Stimulated activated CD8-positive, alpha-beta memory T cell treated with anti-CD3 and anti-CD28 coated beads, Interleukin-15, amount 100 ng/mL, for 24 hours (primary cell): ENCODE measurements at places on chromosomes 12 and 14.

DNA sequence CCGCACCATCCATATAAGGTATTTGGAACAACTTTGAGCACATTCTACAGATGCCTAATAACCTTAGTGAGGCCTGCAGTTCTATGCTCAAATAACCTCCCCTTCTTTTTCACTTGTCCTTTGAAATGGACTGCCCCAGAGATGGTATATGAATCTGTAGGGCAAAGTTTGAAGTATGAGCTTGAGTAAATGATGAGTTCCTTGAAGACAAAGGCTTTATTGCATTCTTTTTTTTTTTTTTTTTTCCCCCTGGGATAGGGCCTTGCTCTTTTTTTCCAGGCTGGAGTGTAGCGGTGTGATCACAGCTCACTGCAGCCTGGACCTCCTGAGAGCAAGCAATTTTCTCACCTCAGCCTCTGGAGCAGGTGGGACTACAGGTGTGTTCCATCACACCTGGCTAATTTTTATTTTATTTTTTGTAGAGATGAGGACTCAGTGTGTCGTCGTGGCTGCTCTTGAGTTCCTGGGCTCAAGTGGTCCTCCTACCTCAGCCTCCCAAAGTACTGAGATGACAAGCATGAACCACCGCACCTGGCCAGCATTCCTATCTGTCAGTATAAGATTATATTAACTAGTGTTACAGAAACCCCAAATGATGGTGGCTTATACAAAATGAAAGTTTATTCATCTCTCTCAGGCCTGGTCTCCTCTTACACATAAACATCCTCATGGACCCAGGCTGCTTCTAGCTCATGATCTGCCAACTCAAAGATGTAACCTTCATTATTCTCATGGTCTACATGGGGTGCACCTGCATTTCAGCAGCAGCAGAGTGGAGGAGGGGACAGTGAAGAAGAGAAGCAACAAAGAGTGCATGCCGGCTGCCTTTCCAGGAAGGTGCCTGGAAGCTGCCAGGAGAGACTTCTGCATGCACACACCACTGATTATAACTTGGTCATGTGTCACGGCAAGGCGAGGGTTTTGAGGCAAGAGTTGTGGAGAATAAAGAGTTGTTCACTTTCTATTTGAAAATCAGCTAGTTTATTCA, 101.4 kb downstream of the DUSP16 start:
- no peak for DNase-seq

- no peak for DNase-seq
Observed at GRCh38 chr12:1313906-1314305, 280.5 kb downstream of the FBXL14 start.

DNA sequence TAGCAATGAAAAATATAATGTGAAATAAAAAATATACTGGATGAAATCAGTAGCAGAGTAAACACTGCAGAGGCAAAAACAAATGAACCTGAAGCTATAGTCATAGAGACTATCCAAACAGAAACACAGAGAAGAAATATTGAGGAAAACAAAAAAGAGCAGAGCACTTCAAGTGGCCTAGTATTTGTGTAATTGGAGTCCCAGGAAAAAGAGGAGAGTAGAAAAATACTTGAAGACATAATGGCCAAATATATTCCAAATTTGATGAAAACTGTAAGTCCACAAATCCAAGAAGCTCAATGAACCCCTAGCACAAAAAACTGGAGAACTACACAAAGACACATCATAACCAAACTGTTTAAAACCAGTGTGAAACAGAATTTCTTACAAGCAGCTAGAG, 37.2 kb upstream of the CTDSP2 start:
- no peak for DNase-seq

GRCh38 chr12:116458492-116458891, 100.7 kb upstream of the MAP1LC3B2 start:
- no peak for DNase-seq

DNA sequence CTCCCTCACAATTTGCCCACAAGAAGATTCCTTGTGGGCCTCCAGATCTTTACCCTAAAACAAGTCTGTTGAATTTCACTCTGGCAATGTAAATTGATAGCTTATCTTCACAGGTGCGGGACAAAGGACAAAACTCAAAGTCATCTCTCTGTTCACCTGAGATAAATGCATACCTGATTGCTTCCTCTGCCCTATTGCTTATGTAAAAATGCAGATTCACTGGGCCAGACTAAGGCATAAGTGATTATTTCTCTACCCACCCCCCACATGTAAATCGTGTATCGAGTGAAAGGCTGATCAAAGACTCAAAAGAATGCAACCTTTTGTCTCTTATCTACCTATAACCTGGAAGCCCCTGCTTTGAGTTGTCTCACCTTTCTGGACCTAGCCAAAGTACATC, 316.8 kb downstream of the SSPN start:
- DNase-seq: no peak

DNA sequence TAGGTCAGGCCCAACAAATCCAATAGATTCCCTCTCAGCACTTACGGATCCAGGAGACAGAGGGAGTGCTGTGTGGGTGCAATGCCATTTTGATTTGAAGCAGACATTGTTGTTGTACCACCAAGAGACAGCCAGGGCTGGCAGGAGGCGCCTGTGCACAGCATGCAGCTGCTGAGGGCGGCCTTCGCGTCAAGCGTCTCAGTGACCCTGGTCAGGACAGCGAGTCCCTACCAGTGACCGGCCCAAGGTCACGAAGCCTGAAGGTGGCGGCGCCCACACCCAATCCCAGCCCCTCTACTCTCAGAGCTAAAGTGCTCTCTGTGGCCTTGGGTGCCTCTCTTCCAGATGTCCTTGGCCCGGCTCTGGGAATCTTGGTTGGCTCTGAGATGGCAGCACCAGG, 40.5 kb downstream of the PRMT8 start:
- DNase-seq: no peak

DNA sequence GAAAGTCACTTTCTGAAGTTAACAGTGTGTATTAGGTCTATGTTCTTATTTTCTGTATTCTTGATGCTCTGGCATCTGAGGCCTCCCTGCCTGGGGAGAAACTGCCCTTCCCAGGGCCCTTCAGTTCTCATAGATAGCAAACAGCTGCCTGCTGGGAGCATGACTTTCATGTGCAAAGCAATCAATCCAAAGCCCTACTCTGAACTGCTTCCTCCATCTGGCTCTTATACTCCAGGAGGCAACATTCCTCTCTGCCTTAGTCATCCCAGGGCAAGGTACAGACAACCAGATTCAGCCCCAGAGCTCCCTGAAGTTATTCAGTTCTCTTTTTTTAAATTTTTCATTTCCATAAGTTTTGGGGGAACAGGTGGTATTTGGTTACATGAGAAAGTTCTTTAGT, 41.7 kb upstream of the RIN3 start:
- DNase-seq: no peak

GRCh38 chr12:106711316-106711715, 63.2 kb upstream of the RIC8B start:
- DNase-seq: no peak

DNA sequence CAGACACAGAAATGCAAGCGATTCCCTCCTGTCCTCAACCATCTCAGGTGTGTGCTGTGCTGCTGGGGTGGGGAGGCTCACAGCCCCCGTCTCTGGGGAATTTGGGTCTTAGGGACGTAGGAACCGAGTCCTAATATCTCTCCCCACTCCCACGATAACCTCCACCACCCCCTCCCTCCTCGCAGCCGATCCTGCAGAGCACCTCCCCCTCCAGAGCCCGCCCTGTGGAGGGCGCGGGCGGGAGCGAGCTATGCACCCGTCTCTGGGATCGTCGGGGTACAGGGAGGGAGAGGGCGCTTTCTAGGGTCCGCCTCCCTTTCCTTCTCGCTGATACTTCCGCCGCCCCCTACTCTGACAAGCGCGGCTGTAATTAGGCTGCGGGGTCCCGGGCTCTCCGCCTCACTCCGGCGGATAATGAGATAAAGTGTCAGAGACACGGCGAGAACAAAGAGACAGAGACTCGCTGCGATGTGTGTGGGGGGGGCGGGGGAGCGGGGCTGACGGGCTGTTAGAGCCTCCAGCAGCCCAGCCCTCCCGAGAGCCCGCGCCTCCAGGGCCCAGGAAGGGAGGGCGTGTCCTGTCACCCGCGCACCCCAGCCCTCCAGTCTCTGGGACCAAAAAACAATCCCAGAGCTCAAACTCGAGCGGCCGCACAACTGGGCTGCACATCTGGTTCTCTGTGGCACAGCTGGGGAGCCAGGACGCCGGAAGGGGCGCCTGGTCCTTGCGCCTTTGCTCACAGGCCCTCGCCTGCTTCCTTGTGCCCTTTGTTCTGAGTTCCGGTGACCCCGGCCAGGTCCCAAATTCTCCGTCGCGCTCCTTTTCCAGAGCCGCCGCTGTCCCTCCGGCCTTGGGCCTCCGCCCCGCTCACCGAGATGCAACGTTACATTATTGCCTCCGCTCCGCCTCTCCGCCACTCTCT, 8.7 kb downstream of the SHMT2 start:
- no peak for DNase-seq

- no peak for DNase-seq
Observed at GRCh38 chr12:103829092-103829491, 11.9 kb downstream of the NT5DC3 start.

DNA sequence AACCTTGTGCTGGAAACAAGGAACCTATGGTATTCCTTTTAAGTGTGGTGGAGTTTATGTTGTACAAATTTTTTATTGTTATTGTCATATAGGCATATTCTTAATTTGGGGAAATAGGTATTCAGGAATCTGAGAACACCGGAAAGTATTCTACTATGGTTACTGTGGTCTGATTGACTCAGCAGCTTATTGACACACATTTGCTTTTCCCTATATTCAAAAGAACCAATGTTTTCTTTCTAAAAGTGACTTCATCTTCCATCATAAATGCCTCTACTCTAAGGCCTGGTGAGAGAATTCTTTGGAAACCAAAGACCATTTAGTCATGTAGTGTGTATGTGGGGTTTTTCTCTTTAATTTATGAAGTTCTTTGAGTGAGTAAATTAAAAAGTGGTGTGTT, 474.8 kb downstream of the TMTC2 start:
- DNase-seq: no peak

DNA sequence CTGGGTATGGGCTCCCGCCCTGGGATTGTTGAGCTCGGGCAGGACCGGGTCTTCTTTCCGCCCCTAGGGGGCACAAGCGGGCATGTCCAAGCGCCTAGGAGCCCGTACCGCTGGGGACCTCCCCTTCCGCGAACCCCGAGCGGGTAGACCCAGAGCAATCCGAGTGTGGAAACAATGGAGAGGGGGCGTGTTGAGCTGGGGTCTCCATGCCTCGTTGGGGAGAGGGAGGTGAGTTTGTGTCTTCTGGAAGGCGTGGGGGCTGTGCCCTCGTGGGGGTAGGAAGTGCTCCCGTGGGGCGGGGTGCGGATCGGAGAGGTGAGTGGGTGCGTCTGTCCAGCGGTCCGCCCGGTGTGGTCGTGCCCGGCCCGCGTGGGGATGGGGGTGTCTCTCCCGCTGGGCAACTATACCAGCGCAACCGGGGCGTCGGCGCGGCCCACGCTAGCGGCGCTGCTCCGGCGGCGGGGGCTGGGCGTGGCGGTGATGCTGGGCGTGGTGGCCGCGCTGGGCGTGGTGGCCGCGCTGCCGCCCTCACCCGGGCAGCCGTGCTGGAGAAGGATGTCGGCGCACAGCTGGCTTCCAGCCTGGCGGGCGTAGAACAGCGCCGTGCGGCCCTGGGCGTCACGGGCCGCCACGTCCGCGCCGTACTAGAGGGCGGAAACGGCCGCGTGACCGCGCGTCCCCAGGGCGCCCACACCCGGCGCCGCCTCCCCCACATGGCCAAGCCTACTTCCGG, 12.2 kb downstream of the AGAP2 start:
- DNase-seq: no peak

DNA sequence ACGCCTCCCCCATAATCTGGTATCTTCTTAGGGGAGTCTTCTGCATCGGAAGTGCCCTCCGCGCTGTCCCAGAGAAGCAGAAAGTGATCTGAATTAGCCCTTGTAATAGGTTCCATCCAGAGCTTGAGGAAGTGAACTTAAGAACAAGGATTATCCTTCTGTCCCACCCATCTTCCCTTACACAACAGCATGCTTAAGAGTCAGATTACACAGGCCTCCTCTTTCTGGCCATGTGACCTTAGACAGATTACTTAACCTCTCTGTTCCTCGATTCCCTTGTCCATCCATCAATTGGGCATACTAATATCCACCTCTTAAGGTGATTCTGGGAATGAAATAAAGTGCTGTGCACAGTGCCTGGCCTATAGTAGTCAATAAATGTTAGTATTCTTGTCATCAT, 11.4 kb downstream of the CABP1 start:
- no peak for DNase-seq

DNA sequence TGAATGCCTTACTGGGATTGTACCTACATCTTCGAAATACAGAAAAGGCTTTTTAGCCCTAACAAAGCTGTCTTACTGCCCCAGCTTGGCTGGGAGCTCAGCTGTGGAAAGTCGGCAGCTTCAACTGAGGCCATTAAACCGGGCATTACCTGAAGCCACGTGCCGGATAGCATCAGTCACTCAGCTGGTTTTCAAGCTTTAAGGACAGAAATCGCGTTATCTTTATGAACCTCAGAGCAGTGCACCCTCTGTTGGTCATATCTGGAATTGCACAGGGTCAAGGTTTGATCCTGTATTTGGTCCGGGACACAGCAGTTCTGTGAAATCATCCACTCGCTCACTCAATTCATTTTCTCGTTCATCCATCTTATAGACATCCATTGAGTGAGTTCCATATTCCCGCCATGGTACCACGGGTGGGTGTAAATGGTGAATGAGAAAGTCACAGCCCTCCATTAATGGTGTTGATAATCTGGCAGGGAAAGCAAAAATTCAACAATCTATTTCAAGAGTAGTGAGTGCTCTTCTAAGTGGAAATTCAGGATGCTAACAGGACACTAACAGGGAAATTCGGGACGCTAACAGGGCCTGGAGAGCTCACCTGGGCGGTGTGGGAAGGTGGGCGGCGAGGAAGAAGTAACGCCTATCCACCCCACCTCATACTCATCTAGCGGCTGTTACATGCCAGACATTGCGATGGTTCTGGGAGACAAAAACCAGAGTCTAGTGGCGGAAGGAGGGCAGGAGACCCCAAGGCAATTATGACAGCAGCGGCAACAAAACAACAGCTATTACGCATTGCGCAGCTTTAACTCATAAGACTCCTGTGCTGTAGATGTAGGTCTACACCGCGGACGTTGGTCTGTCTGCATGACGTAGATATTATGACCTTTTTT, 60.6 kb upstream of the TCL1A start:
- peak; percentile 20 for DNase-seq

DNA sequence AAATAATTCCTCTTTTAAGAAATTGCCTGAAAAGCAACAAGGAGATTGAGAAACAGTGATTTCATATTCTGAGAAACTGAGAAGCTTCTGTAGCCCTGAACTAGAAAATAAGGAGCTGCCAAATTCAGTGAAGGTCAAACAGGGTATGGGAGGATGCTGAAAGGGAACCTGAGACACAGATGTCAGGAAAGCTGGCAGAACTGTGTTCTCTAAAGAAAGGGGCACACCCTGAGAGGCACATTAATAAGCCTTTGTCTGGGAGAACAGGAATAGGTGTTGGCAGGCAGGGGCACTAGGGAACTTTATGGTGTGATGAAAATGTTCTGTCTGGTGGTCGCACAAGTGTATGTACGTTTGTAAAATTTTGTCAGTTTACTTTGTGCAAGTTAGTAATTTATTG, 29.6 kb downstream of the VRK1 start:
- DNase-seq: no peak

GRCh38 chr12:102300824-102301461, 103.3 kb upstream of the PMCH start:
- DNase-seq: no peak

- DNase-seq: no peak
Observed at GRCh38 chr12:69022674-69023073, 89.7 kb upstream of the CPM start.

GRCh38 chr12:96447256-96447655, 42.1 kb upstream of the CFAP54 start:
- DNase-seq: no peak
